ENCODE measurements at places on chromosomes 3 and 15.

DNA sequence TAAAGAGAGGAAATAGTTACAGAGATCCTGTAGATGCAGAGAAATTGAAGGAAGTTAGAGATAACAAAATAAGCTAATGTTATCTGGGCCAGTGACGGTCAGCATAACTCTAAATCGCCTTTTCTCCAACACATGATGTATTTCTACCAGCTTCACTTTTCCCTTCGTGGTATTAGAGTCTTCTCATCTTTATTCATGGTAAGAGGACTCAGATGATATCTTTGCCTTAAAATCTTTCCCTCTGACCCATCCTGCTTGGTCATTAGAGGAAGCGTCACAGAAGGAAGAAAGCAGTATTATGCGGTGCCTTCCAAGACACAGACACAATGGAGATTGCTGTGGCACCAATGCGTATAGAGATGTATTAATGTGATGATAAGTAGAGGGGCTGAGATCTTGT lies 320.7 kb upstream of the GOLIM4 start:
- H3K36me3 ChIP-seq: no peaks in the 10 kb centered on the region
- no peaks in the 10 kb centered on the region for H3K4me1 ChIP-seq
- no peak overlapping the region for H3K27ac ChIP-seq
- no peak for DNase-seq
- H3K4me3 ChIP-seq: no peak overlapping the region

DNA sequence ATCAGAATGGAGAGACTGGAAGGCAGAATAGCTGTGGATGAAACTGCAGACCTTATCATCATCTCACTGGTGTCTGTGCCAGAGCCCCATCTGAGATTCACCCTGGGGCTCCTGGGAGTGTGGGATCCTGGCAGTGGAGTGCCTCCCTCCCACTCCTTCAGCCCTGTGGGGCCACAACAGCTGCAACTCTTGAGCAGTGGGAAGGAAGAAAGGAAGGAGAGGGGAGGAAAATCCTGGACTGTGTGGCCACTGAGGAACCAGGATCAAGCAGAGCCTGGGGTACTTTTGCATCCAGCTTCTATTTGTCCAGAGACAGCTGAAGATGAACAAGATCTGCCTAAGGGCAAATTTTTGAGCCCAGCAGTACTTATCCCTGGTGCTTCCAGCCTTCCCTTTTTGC lies 13.1 kb upstream of the ALDH1A2 start:
- no peak for DNase-seq
- H3K27ac ChIP-seq: no peak overlapping the region
- H3K27me3 ChIP-seq: no peaks in the 10 kb centered on the region

GRCh38 chr15:76060118-76060989 lies 569 bp downstream of the TMEM266 start:
- no peaks in the 10 kb centered on the region for H3K36me3 ChIP-seq
- DNase-seq: no peak
- peaks cover 17% of the 10 kb centered on the region for H3K4me1 ChIP-seq
- no peak overlapping the region for H3K27ac ChIP-seq

- H3K4me3 ChIP-seq: no peak overlapping the region
- H3K27ac ChIP-seq: no peak overlapping the region
- DNase-seq: no peak
- no peaks in the 10 kb centered on the region for H3K27me3 ChIP-seq
Observed at GRCh38 chr3:63343674-63344073, 65.6 kb downstream of the SYNPR start.

GRCh38 chr3:4006288-4006687 lies 207.1 kb downstream of the LRRN1 start:
- no peaks in the 10 kb centered on the region for H3K27me3 ChIP-seq
- no peak for DNase-seq
- H3K4me3 ChIP-seq: no peak overlapping the region

DNA sequence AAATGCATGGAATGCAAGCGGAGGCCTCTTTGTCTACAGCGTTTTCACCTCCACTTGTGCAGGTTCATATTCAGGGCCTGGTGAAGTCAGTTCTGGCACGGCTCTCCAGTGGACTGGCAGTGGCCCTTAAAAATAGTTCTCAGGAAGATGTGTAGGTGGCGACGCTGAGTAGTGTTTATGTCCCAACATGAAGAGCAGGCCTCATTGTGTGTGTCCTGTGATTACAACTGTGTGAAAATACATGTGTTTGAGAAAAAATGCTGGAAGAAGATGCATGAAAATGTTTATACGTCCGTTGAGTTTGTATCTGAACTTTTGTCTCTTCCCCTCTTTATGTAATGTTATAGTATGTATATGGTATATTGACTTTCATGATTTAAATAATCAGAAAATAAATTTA lies 7.2 kb downstream of the LIPC start:
- no peak overlapping the region for H3K4me3 ChIP-seq
- no peak for DNase-seq
- no peaks in the 10 kb centered on the region for H3K27me3 ChIP-seq
- no peak overlapping the region for H3K27ac ChIP-seq
- H3K4me1 ChIP-seq: peaks cover 35% of the 10 kb centered on the region

DNA sequence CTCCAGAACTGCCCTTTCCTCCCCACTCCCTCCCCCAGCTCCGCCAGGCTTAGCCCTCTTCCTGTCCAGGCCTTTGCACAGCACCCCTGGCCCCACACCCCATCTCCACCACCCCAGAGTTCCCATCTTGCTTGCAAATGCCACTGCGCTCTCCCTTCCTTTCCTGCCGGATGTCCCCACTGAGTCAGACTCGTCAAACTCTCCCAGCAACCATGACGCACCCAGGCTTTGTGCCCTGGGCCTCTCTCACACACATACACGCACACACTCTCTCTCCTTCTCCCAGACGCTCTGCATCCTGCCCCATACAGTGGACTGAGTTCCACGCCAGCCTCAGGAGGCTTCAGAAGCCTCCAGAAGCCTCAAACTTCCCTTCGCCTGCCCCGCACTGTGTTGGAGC lies 2.8 kb upstream of the CCDC9B start:
- H3K27ac ChIP-seq: peak overlapping the region; percentile 94
- H3K4me1 ChIP-seq: peaks cover 58% of the 10 kb centered on the region
- H3K4me3 ChIP-seq: no peak overlapping the region
- no peak for DNase-seq
- H3K27me3 ChIP-seq: no peaks in the 10 kb centered on the region

DNA sequence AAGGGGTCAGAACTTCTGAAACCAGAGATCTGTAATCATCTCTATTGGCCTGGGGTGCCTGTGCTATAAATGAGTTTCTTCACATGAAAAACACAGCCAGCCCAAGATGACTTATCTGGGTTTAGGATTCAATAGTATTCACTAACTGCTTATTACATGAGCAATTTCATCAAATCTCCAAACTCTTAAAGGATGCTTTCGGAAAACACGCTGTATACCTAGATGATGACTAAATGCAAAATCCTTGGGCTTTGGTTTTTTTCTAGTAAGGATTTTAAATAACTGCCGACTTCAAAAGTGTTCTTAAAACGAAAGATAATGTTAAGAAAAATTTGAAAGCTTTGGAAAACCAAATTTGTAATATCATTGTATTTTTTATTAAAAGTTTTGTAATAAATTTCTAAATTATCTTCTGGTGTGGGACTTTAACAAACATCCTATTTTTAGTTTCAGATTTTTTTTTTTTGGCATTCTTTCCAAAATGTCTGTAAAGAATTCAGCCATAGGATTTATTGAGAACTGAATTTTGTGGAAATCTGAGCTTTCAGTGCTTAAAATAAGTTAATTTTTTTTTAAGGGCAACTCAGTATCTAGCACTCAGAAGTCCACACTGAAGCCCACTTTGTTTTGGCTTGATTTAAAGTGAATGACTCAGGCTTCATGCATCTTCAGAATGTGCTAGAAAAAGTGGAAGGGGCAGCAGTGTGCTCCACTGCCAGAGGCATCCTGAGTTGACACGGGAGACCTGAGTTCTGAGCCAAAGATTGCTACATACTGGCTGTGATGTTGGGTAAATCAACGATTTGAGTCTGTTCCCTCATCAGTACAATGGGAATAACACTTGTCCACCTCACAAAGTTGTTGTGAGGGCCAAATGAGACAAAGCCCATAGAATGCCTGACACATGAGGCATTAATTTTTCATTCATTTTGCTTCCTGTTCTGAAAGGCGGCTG lies 18.7 kb downstream of the TMEM43 start:
- peaks cover 43% of the 10 kb centered on the region for H3K4me1 ChIP-seq
- H3K27ac ChIP-seq: peak overlapping the region; percentile 81
- DNase-seq: peak; percentile 88
- no peaks in the 10 kb centered on the region for H3K27me3 ChIP-seq
- H3K4me3 ChIP-seq: no peak overlapping the region
- no peaks in the 10 kb centered on the region for H3K36me3 ChIP-seq

- no peaks in the 10 kb centered on the region for H3K36me3 ChIP-seq
- no peaks in the 10 kb centered on the region for H3K27me3 ChIP-seq
- H3K4me1 ChIP-seq: no peaks in the 10 kb centered on the region
- H3K4me3 ChIP-seq: no peak overlapping the region
Observed at GRCh38 chr15:38868326-38869114, 303.9 kb upstream of the RASGRP1 start.

- no peaks in the 10 kb centered on the region for H3K4me1 ChIP-seq
- H3K27ac ChIP-seq: no peak overlapping the region
- no peaks in the 10 kb centered on the region for H3K27me3 ChIP-seq
- H3K36me3 ChIP-seq: no peaks in the 10 kb centered on the region
- DNase-seq: no peak
- H3K4me3 ChIP-seq: no peak overlapping the region
Observed at GRCh38 chr3:127612966-127613365, 14.8 kb downstream of the MCM2 start.

- H3K4me3 ChIP-seq: no peak overlapping the region
- H3K4me1 ChIP-seq: peaks cover 42% of the 10 kb centered on the region
- no peaks in the 10 kb centered on the region for H3K27me3 ChIP-seq
- no peak for DNase-seq
- no peak overlapping the region for H3K27ac ChIP-seq
Observed at GRCh38 chr3:14457999-14458398, 55.6 kb downstream of the SLC6A6 start.

DNA sequence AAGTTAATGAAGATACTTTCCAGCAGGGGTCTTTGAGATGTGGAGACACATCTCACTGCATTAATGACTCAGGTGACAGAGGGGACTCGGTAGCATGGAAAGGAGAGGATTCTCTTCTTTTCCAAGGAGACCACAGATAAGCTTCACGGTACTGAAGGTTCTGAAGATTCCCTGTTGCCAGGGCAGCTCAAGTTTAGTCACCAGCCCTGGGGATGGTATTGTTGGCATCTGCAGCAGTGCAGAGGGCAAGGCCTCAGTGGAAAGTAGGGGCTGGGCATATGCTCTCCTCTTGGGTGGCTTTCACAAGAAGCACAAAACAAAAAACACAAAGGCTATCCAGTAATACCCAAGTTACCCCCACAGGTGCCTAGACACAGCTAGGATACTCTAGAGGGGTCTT lies 38.0 kb upstream of the MRPL3 start:
- H3K4me1 ChIP-seq: peaks cover 6% of the 10 kb centered on the region
- H3K27ac ChIP-seq: no peak overlapping the region
- DNase-seq: no peak
- H3K4me3 ChIP-seq: no peak overlapping the region
- no peaks in the 10 kb centered on the region for H3K27me3 ChIP-seq

DNA sequence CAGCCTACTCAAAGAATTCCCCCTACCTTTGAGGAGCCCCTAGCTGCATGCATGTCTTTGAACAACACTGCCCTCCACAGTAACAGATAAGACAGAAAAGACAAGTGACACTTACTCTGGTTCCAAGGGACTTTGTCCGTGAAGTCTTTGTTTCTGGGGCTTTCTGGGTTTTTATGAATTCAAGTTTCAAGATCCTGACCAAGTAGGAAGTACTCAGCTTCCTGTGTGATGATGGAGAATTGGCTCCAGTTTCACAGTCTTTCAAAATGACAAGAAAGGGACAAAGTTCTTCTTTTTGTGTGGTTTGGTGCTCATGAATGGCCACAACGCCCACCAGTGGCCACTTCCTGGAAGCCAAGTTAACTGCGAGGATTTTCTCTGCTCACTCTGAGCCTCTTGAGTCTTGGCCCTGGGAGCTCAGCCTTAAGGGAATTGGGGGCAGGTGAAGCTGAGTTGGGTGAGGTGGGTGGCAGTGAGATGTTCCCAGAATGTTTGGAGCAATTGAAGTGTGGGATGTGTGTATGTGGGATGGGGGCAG lies at the start of gene CCR1:
Gene CCR1 (minus strand): TSS at position 147 of the 538 bp plus-strand sequence. CDS start 4,000 bp downstream, outside the sequence.
- no peaks in the 10 kb centered on the region for H3K36me3 ChIP-seq
- H3K27me3 ChIP-seq: no peaks in the 10 kb centered on the region
- no peak within 1 kb of the TSS for H3K27ac ChIP-seq

DNA sequence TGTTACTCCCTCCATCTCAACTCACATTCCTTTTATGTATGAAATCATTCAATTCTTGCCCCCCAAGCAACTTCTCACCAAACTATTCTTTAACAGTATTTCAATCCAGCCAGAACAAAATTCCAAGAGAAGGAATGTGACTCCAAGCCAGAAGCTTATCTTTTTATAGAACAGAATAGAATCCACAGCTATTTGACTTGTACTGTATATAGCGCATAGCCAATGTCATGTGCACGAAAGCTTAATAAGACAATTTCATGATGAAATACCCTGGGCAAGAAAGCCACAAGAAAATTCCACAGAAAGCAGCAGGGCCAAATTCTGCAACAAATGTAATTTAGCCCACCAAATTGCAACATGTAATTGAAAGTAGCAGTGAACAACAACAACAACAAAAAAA lies 127.6 kb upstream of the UBE2E2 start:
- no peaks in the 10 kb centered on the region for H3K36me3 ChIP-seq
- H3K4me1 ChIP-seq: peaks cover 11% of the 10 kb centered on the region
- H3K4me3 ChIP-seq: no peak overlapping the region
- DNase-seq: no peak
- no peaks in the 10 kb centered on the region for H3K27me3 ChIP-seq
- H3K27ac ChIP-seq: no peak overlapping the region

- H3K4me1 ChIP-seq: peaks cover 46% of the 10 kb centered on the region
- peak overlapping the region; percentile 100 for H3K27ac ChIP-seq
- H3K36me3 ChIP-seq: no peaks in the 10 kb centered on the region
- H3K27me3 ChIP-seq: no peaks in the 10 kb centered on the region
- peak overlapping the region; percentile 29 for H3K4me3 ChIP-seq
Observed at GRCh38 chr3:141878817-141879216, 2.4 kb downstream of the ATP1B3 start.

- H3K27me3 ChIP-seq: no peaks in the 10 kb centered on the region
- H3K36me3 ChIP-seq: no peaks in the 10 kb centered on the region
- no peaks in the 10 kb centered on the region for H3K4me1 ChIP-seq
- no peak overlapping the region for H3K27ac ChIP-seq
Observed at GRCh38 chr3:24648063-24648462, 153.4 kb upstream of the THRB start.

DNA sequence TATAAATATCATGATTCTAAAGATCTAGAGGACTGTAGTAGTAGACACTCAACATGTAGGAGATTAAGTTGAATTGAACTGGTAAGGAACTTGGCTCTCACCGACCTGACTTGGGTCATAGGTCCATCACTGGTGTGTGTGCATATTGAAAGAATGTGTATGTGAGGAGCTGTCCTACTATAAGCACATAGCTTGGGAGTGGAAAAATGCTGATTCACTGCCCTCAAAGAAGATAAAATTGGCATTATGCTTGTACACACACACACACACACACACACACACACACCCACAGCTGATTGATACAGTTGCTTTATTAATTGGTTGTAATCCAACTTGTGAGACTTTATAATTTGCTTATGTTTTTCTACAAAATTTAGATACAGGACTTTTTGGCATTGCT lies 411.0 kb upstream of the NR2F2 start:
- H3K36me3 ChIP-seq: no peaks in the 10 kb centered on the region
- DNase-seq: no peak
- H3K27ac ChIP-seq: no peak overlapping the region
- H3K4me1 ChIP-seq: no peaks in the 10 kb centered on the region
- no peaks in the 10 kb centered on the region for H3K27me3 ChIP-seq
- H3K4me3 ChIP-seq: no peak overlapping the region

GRCh38 chr3:135908225-135908624 lies 57.3 kb upstream of the PPP2R3A start:
- DNase-seq: no peak
- H3K27ac ChIP-seq: peak overlapping the region; percentile 38
- no peak overlapping the region for H3K4me3 ChIP-seq
- peaks cover 6% of the 10 kb centered on the region for H3K4me1 ChIP-seq

Data from vagina (tissue), 2 donors.